GM04503 (cell line): ENCODE measurements at places on chromosomes 12 and 14.

DNA sequence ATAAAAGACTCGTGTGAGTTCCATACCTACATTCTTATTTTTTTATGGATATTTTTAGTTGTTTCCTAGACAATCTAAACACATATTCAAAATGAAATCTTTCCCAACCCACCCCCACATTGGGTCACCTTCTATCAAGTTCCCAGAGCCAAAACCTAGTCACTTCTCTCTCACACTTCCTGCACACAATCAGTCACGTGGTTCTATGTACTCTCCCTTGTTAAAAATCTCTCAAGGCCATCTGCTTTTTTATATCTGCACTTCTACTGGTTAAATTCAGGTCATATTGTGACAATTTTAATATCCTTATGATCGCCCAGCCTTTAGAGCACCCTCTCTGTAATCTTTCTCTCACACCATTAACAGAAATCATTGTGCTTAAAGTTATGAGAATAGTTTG, 175.0 kb upstream of the SYT10 start:
- DNase-seq, result no peak

DNA sequence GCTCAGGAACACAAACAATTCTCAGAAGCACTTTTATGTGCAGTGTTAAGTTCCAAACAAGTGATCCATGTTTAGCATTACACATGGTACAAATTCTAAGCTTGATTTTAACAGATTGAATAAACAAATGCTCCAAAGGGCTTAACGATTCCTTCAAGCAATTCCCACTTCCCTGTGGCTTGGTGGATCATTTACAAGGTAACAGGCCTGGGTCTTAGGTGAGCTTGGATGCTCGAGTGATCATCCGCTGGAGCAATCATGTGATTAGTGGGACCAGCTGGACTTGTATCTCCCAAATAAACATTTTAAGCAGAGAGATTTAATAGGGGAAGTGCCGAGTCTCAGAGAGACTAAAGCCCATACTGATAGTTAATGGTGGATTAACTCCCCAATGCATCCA, 70.7 kb downstream of the CALM1 start:
- DNase-seq, result no peak

- no peak for DNase-seq
Measured at GRCh38 chr12:121096199-121096798, 36.4 kb upstream of the P2RX7 start.

GRCh38 chr12:121314431-121314830, 17.9 kb upstream of the CAMKK2 start:
- no peak for DNase-seq

DNA sequence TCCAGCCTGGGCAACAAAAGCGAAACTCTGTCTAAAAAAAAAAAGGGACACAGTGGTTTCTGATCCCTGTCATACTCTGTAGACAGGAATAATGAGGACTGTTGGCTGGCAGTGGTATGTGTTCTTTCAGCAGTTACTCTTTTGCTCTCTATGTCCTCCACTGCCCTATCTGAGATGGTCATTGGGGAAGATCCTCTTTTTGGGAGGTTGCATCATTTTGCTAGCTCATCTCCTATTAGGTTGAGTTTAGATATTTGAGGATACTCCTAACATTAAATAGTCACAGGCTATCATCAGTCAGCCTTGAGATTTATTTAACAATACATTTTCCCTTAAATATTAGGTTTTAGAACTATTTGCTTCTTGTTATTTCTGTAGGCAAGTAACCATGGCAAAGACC, 5.9 kb upstream of the CCDC91 start:
- DNase-seq, result no peak

- no peak for DNase-seq
Measured at GRCh38 chr14:33642080-33642479, 308.8 kb downstream of the EGLN3 start.

GRCh38 chr14:62674563-62675237, 370.6 kb downstream of the KCNH5 start:
- no peak for DNase-seq

DNA sequence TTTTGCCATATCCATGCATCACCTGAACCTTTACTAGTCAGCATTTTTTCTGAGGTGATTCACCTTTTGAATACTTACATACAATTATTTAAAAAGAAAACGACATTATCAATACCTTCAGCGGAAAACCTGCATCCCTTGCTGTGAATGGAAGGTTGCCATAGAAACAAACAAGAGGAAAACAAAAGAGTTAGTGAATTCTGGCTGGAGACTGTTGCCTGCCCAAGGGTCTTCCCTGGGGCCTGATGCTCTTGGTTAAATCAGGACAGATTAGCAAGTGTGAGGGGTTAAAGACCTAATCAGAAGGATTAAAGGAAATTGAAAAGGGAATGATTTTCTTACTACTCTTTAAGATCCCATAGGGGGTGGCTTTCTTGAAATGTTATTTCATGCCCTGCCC, 96.0 kb upstream of the WSCD2 start:
- DNase-seq, result no peak

DNA sequence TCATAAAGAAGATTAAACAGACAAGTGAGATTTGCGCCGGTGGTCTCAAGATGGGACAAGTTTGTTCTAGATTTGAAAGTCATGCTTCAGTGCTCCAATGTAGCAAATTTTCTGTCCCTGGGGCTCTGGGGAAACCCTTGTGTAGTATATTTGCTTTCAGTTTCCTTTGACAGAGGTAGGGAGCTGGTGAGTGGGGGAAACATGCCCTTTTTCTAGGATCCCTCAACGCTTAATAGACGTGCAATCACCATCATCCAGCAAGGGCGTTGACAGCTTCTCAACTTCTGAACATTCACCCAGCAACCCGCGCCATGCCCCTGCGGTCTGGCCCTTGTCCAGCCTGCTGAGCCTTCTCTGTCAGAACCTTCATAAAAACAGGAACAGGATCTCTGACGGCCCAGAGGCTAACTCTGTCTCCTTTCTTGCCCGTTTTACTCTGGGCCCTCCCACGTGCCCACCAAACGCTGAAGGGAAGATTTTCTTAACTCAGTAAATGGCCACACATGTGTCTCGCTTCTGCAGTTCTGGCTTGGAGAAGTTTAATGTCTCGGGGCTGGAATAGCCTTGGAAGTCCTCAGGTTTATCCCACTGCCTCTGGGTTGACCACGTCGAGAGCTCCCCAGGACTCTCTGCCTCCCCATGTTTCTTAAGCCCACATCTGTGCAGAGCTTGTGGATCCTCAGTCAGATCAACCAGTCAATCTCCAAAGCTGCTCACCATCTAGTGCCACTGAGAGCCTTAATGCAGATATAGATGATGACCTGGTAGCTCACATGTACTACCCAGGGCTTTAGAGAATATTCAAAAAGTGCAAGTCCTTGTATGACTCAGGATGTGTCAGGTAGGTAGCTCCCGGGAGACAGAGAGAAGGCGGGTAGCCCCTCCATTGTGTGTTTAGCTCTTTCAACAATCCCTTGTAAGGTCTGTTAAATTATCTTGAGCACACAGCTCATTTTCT, 58.1 kb upstream of the CCND2 start:
- no peak for DNase-seq
